RPMI7951 (cell line): ENCODE measurements at places on chromosomes 11 and 22. TPM values are rescaled to one million over a fixed set of nuclear protein-coding genes. Genes with fewer than 3 reads are reported as not detected.

DNA sequence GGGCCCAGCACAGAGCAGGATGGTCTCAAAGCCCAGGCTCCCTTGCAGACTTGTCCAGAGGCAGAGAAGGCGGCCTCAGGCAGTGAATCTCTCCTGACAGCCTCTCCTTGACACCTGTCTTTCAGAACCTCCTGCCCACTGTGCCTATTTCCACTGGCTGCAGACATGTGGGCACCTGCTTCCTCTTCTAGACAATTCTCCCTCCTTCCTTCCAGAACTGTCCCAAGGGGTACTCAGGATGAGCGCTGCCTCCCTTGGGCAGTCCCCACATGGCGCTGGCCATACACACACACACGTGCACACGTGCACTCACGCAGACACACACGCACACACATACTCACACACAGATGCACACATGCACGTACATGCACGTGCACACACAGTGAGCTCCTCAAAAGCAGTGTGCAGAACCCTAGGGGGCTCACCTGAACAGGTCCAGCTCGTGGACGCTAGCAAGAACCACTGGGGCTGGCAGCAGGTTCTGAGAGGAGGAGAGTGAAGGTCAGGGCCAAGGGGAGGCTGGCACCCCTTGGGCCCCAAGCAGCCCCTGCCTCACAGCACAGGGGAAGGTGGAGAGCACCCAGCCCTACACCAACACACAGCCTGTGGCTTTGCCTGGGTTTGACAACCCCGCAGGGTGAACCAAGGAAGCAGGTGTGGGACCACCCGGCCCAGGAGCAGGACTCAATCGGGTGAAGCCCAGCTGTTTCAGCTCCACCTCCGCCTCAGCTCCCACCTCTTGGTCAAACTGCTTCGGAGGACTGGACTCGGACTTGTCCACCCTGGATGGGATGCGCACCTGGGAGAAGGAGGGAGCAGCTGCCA, 8.1 kb upstream of the PLXNB2 start:
- no peak for DNase-seq

The SCN3B gene
- total RNA-seq = not detected in 2 replicates

The CDC42BPG gene
- 0.20 TPM in 1 of 2 replicates, not detected in the other for total RNA-seq

DNA sequence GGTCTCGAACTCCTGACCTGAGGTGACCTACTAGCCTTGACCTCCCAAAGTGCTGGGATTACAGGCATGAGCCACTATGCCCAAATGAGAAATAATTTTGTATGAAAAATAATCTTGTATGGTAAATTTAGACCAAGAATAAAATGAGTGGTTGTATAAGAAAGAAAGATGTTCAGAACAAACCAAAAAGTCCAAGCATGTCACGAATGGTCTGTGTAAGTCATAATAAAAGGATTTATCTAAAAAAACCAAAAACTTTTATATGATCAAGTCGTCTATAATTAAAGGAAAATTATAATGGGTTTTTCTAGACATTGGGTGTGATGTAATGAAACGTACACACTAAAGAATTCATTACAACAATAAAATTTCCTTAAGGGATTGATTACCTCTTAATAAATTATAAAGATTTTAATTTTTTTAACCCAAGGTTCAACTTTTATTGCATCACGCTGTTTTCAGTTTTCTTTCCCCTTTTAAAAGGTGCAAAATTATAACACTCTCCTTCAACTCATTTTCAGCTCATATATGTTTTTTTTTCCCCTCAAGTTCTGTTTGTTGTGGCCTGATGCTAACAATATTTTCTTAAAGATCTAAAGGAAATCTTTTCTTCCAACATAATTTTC, 8.9 kb upstream of the AQP11 start:
- DNase-seq = peak; percentile 60
